ENCODE measurements at places on chromosomes 13 and 19.

- no peak for DNase-seq
Measured at GRCh38 chr19:49155820-49156346, 687 bp upstream of the HRC start.

DNA sequence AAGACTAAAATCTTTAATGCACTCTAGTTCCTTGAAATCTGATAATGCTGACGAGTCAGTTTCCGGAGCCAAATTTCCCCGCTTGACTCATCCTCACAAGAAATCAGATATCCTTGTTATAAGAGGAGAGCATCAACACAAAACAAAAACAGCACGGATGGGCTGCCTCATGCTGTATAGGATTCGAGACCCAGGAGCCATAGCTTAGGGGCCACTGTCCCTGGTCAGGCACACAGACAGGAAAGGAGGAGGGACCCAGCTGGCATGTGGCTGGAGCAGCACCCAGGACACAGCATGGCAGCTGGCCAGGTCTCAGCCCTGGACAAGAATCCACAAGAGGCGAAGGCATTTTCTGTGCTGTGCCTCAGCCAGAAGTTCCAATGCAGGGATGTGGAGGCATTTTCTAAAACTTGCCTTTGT is 110.2 kb upstream of the SPATA13 start:
- DNase-seq = no peak

GRCh38 chr19:56947206-56947605 is 106.7 kb upstream of the PEG3 start:
- no peak for DNase-seq

DNA sequence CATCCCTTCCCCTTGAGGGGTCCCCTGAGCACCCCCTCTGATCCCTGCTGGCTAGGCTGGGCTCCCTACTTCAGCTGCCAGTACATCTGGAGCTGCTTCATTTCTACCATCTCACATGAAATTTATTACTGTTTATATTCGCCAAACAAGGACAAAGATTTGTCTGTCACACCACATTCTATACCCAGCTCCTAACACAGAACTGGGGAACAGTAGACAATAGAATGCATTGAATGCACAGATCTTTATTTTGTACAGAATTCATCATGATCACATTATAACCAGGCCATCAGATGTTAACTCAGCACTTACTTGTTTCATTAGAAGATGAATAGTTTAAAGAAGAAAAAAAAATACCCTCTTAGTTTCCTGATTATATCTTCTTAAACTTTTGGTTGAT is 159.4 kb downstream of the KLF5 start:
- no peak for DNase-seq

- DNase-seq = no peak
Measured at GRCh38 chr13:46489586-46490023, 63.4 kb upstream of the LRCH1 start.

- no peak for DNase-seq
Measured at GRCh38 chr19:17484520-17485185, 14.3 kb downstream of the SLC27A1 start.

DNA sequence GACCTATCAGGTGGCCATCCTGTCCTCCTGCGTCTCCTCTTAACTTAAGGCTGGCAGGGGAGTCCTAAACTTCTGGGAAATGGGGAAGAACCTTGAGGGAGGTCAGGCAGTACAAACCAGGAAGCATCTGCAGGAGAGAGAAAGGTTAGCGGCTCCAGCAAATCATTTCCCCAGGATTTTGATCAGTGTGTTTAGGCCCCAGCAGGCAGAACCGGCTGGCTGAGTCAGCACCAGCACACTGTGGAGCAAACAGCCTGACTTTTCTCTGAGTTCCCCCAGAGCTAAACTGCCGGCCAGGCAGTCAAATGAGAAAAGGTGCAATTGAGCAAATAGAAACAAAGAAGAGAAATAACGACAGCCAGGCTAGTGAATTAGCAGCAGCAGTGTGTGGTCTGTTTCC is 46.7 kb upstream of the MEDAG start:
- DNase-seq = no peak

DNA sequence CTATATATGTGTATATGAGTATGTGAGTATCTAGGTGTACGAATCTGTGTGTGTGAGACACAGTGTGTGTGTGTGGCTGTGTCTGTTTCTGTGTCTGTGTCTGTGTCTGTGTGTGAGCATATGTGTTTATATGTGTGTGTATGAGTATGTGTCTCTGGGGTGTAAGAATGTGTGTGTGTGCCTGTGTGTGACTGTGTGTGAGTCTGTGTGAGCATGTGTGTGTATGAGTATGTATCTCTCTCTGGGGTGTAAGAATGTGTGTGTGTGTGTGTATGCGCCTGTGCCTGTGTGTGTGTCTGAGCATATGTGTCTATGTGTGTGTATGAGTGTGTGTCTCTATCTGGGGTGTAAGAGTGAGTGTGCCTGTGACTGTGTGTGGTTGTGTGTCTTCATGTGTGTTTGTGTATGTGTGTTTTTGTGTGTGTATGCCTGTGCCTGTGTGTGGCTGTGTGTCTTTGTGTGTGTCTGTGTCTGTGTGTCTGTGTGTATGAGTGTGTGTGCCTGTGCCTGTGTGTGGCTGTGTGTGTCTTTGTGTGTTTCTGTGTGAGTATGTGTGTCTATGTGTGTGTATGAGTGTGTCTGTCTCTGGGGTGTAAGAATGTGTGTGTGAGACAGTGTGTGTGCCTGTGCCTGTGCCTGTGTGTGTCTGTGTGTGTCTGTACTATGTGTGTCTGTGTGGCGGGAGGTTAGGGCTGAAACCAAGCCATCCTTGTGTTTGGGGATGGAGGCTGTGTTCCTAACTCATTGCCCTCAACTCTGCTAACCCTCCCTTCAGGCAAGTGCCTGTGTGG is 11.2 kb downstream of the AXL start:
- no peak for DNase-seq

DNA sequence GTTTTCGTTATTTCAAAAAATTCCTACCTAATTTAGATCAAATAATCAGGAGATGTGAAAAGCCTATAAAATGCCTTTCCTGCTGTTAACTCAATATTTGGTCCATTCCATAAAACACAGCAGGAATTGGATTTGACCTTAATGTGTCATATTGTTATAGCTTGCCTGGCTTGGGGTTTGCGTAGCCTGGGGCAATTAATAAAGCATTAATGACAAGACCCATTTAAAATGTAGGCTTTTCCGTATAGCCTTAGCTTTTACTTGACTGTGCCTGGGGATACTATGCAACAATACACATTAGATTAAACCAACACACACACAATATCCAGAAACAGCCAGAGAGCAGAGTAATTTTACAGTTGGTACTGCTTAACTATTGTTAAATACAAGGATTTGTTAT is 117.2 kb upstream of the MAB21L1 start:
- DNase-seq = no peak

- no peak for DNase-seq
Measured at GRCh38 chr19:45302416-45302815, 20.3 kb downstream of the CKM start.

DNA sequence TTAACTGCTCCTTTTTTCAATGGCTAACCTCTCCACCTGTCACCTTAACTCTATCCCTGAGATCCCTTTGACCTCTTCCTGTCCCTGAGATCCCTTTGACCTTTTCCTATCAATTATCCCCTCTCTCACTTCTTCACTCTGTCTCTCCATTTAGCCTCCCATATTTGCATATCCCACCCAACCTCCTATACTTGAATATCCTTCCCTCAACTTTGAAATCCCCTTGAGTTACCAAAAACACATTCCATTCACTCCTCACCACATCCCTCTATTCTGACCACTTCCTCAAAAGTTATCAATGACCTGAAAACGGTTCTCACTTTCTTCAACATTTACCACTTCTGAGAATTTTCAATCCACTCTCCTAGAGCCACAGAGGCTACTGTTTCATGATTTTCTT is 3.0 kb downstream of the MYCBP2 start:
- DNase-seq = peak; percentile 32

DNA sequence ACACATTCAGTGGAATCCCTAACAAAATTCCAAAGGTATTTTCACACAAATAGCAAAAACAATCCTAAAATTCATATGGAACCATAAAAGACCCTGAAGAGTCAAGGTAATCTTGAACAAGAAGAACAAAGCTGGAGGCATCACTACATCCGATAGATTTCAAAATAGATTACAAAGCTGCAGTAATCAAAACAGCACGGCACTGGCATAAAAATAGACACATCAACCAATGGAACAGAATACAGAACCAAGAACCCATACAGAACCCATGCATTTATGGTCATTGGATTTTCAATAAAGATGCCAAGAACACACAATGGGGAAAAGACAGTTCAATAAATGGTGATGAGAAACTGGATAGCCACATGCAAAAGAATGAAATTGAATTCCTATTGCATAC is 32.5 kb downstream of the ZNF566 start:
- no peak for DNase-seq

GRCh38 chr19:55147545-55148251 is 1.3 kb downstream of the TNNT1 start:
- no peak for DNase-seq

DNA sequence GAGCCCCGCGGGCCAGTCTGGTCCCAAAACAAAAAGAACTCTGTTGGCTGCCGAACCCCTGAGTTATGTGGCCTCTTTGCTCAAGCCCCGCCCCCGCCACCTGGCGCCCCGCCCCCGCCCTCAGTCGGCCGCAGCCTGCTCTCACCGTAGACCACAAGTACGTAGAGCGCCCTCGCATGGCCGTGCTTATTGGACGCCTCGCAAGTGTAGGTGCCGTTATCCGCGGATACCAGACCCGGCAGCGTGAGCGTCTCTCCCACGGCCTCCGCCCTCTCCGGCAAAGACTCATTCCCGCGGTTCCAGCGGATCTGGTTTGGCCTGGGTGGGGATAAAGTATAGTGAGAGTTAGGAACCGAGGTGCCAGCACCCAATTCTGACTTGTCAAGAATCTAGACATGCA is 5.5 kb upstream of the ZNF428 start:
- peak; percentile 91 for DNase-seq

DNA sequence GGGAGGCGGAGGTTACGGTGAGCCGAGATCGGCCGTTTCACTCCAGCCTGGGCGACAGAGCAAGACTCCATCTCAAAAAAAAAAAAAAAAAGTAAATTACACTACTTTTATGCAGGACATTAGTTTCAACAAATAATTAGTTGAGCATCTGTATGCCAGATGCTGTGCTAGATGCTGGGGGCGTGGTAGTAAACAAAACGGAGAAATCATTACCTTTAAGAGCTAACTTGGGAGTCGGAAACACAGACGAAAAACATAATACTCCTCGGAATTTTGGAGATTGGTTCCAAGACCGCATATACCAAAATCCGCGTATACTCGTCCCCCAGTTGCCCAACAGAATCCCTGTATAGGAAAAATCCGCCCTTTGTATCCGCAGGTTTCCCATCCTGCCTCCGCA is 1.3 kb upstream of the DUS3L start:
- no peak for DNase-seq

DNA sequence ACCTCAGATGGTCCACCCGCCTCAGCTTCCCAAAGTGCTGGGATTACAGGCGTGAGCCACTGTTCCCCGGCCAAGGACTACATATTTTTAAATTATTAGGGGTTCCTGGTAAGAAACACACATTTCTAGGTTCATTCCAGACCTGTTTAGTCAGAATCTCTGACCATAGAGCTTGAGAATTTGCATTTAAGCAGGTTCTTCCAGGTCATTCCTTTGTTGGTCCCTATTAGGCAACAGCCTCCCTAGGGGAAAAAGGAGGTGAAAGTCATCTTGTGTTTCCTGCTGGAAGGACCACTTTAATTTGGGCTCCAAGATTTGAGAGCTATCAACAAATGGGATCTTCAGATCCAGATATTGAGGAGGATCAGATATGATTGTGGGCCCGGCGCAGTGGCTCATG is 16.3 kb downstream of the S1PR2 start:
- no peak for DNase-seq

DNA sequence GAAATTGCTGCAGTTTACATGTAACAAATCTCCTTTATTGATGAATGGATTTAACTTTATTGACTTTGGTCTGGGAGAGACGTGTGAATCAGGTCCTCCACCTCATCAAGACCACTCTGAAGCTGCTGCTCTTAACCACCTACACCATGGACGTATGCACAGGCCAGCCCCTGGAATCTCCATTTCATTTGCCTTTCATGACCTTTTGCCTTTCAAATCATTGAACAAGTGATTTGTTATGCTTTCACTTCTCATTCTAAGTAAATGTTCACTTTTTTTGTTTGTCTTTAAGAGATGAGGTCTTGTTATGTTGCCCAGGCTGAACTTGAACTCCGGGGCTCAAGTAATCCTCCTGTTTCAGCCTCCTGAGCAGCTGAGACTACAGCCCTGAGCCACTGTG is 240.0 kb upstream of the SERP2 start:
- no peak for DNase-seq

DNA sequence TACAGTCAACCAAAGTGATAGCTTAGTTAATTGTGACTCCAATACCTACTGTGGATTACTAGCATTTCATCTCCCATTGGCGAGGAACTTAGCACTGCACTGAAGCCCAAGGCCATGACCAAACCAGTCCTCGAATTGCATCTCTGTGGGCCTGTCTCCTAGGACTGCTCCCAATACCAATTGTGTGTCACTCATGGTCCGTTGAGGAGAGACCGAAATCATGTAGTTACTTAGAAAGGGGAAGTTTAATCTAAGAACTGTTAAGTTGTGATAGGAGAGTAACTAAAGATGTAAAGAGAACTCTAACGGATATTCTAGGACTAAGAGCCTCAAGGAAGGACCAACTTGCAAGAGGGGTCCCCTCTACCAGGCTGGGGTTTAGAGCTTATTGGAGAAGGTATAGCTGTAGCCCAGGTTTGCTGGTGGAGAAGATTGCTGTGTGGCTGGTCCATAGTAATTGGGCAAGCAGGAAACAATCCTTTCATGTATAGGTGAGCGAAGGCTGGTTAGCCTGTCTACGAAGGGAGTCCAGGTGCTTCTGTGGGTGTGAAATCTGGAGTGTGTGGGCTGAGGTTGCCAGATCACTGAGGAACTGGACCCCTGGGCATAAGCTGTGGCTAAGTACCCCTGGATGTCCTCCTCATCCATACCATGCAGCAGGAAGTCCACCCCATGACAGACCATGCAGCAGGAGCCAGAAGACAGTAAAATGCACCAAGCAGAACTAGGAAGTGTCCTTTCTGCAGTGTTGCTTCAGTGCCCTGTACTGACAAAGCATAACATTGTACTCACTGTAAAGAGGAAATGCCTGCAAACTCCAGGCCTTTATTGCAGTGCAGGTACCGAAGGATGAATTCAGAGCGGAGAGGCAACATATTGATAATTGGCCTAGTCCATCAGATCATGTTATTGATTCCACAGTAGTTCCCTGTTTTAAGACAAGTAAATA is 30.8 kb downstream of the DNAJC3 start:
- no peak for DNase-seq

GRCh38 chr19:1871630-1872029 is 8.3 kb upstream of the KLF16 start:
- no peak for DNase-seq

DNA sequence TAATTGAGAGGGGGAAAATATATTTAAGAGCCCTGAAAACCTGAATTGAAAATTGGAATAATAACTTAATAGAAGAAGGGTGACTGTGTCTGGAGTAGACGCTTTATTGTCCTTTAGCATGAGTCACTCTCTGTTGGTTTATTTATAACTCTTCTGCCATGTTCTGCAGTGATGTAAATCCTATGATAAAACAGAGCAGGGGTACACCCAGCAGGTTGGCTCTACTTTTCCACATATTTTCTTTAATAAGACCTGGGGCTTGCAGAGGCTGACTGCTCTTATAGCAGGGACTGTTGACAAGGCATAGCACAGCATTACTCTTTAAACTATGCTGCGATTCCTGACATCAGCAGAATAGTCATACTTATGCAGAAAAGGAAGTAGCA is 389.9 kb upstream of the PCDH9 start:
- no peak for DNase-seq

Data from activated CD4-positive, alpha-beta T cell treated with anti-CD3 and anti-CD28 coated beads, Interleukin-2, Interleukin-6, amounts not matched to agents 100 ng/mL and 50 ng/mL, durations not matched to agents 16 hours and 8 hours (primary cell).